ENCODE measurements at places on chromosomes 12 and 14. TPM values are rescaled to one million over a fixed set of nuclear protein-coding genes. Genes with fewer than 3 reads are reported as not detected.

The MYL6B gene
- 41.3 TPM for total RNA-seq

The AGAP2 gene
- 2.1 TPM for total RNA-seq

The KRT72 gene
- total RNA-seq: not detected

The GDF3 gene
- 0.26 TPM for total RNA-seq

The MYH6 gene
- total RNA-seq: not detected

The SLC10A1 gene
- not detected for total RNA-seq

The PAPLN gene
- total RNA-seq: 6.4 TPM

The ASPG gene
- 1.1 TPM for total RNA-seq

The CLBA1 gene
- total RNA-seq: 2.8 TPM

Data from mesenteric fat pad (tissue), 1 donor.